ENCODE measurements at places on chromosomes 12 and 14.

DNA sequence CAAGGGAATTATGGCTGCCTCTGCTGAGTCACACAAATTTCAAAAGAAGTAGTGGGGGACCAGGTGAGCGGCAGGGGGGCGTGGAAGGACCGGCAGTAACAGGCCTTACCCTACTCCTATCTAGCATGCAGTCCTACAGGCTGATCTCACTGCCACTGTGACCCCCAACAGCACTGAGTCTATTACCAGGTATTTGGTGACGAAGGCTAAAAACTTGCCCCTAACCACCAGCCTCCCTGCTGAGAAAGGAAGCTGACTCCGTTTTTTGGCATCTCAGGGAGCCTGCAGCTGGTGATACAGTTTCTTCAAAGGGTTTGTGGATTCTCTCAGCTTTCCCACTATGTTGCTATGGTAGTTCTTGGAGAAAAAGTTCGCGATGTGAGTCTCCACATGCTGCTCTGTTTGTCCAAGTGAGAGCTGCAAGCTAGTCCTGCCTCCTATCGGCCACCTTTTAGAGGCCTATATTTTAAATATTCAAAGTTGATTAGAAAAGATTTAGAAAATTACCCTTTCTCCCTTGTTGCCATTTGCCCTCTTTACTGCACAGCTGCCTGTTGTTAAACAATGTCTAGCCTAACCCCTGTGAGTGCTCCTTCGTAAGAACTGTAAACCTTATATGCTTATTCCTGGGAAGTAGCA is 57.1 kb upstream of the SLCO1B1 start:
- no peak overlapping the region for H3K4me3 ChIP-seq
- H3K36me3 ChIP-seq = no peaks in the 10 kb centered on the region
- no peaks in the 10 kb centered on the region for H3K4me1 ChIP-seq
- H3K27ac ChIP-seq = no peak overlapping the region

- H3K4me3 ChIP-seq = no peak overlapping the region
- no peak for DNase-seq
- no peaks in the 10 kb centered on the region for H3K36me3 ChIP-seq
- peak overlapping the region; percentile 35 for H3K27ac ChIP-seq
Observed at GRCh38 chr12:54371328-54372112, 7.2 kb upstream of the GPR84 start.

DNA sequence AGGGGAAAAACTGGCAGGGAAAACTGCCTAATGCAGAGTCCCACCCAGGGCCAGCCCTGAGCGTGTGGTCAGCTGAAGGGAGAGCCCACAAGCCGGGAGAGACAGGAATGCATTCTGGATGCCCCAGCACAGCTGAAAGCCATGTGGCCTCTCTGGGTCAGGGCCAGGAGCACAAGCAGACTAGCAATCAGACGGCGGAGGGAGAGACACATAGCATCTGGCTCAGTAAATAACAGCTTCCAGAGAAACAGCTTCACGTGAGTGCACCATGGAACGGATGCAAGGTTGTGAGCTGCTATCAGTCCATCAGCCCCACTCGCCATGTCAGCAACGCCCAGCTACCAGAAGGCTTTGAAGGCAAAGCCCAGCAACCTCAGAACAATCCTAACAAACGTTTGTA is 28.2 kb upstream of the TMEM106C start:
- peaks cover 22% of the 10 kb centered on the region for H3K27me3 ChIP-seq
- H3K4me1 ChIP-seq = no peaks in the 10 kb centered on the region
- no peak for DNase-seq
- H3K36me3 ChIP-seq = no peaks in the 10 kb centered on the region
- no peak overlapping the region for H3K4me3 ChIP-seq
- no peak overlapping the region for H3K27ac ChIP-seq

- no peaks in the 10 kb centered on the region for H3K27me3 ChIP-seq
- no peak for DNase-seq
Observed at GRCh38 chr12:7150841-7151240, 20.7 kb downstream of the CLSTN3 start.

- no peaks in the 10 kb centered on the region for H3K36me3 ChIP-seq
- no peak overlapping the region for H3K4me3 ChIP-seq
- H3K4me1 ChIP-seq = no peaks in the 10 kb centered on the region
- no peak for DNase-seq
- H3K27me3 ChIP-seq = no peaks in the 10 kb centered on the region
- H3K27ac ChIP-seq = no peak overlapping the region
Observed at GRCh38 chr14:38197001-38197783, 10.5 kb upstream of the SSTR1 start.

GRCh38 chr12:130954544-130954831 is 781 bp downstream of the ADGRD1 start:
- no peak overlapping the region for H3K4me3 ChIP-seq
- H3K27me3 ChIP-seq = peaks cover 16% of the 10 kb centered on the region
- H3K36me3 ChIP-seq = no peaks in the 10 kb centered on the region
- no peak for DNase-seq
- no peaks in the 10 kb centered on the region for H3K4me1 ChIP-seq

Measured in activated CD4-positive, alpha-beta T cell treated with anti-CD3 and anti-CD28 coated beads, Interleukin-2, amount 10 ng/mL, durations not matched to agents 24 days and 14 days (primary cell).